Mesothelial cell of epicardium (in vitro differentiated cells): ENCODE measurements at places on chromosomes 5 and 9.

DNA sequence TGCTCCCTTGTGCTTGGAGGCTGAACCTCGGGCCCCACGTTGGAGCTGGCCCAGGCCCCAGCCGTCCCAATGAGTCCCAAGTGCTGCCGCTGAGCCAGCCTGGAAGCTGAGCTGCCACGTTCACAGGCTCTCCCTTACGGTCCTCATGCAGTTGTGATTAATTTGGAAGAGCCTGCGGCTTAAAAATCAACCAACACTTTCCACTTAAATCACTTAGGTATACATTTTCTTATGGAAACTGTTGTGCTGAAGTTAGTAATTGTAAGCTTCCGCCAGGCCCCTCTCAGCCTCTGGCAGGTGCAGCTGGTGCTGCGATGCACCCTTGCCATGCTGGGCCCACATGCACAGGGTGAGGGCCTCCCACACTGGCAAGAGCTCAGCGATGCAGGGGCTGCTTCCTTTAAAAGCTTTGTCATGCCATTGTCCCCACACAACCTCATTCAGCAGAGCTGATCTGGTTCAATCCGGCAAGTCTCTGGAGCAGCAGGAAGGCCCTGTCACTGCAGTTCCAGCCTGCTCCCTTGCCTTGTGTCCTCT, 61.0 kb downstream of the IPPK start:
- DNase-seq, result no peak

DNA sequence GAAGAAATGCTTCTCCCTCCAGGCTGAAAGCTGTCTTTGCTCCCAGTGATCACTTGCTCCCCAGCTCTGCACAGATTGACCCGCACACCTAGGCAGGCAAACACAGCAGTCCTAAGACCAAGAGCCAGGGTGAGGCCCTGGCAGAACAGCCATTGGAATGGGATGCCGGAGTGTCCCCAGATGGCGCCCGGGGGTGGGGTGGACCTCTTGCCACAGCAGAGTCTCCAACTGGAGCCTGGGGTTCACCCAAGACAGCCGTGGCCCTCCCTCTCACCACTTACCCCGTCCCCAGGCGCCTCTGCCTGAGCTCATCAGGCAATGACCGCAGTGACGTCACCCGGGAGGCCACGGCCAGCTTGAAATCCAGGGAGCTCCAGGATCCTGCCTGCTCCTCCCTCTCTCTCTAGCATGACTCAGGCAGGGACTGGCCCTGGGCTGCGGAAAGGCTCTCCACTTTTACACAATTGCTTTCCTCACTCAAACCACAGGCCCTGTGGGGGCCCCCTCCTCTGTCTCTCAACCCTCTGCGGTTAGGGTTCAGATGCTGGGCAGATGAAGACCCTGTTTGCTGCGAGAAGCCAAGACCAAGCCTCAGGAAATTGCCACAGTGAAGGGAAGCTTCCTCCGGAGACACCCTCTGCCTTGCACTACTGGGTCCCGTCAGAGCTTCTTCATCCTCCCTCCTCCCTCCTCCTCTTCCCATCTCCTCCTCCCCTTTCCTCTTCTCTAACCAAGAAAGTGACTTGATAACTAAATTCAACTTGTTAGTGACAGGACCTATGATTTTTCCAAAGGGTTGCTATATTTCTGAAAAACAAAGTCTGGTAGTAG, 24.3 kb upstream of the PTGES start:
- DNase-seq, result peak; percentile 83

DNA sequence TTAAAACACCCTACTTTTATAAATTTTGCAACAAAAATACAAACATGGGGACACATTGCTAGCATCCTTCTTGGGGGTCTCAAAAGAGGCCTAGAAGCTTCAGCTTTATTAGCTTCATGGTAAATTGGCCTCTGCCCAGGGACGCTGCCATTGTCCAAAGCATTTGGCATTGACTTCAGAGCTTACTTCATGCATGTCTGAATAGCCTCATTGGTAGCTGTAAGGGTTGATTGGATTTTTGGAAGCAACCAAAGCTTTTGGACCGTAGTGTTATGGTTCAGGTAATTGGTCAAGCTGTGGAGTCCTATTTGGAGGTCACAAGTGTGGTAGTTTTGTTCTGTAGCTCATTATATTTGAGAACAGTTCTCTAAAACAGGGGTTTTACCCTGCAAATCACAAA, 411.7 kb upstream of the SLC24A2 start:
- no peak for DNase-seq

DNA sequence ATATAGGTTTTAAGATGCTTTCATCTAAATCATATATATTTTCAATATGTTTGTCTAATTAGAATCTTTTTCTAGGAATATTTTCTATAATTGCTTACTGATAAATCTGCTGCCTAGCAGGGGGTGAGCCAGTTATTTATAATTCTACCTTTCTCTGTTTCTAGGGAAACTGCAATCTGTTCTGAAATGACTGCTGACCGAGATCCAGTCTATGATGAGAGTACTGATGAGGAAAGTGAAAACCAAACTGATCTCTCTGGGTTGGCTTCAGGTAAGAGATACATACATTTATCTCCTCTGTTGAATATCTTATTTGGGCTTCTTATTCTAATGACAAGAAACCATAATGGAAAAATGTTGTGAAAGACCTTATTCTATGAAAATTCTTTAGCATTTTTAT, 127.3 kb downstream of the XRCC4 start:
- DNase-seq, result no peak

DNA sequence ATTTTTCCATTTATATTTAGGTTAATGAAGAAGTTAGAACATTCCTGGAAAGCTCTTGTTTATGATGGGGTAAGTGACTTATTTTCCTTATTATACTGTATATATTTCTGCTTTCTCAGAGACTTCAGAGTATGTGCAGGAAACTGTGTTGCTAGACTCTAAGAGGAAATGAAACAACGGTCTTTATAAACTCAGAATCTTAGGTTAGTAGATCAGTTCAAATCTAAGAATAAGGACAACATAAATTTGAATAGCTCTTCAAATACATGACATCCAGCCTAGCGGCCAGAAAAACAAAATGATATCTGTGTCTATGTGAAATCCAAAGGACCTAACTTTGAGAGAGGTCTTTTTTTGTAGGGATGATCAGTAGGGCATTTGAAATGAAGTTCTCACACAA, 94.3 kb downstream of the PRKACG start:
- DNase-seq, result no peak

DNA sequence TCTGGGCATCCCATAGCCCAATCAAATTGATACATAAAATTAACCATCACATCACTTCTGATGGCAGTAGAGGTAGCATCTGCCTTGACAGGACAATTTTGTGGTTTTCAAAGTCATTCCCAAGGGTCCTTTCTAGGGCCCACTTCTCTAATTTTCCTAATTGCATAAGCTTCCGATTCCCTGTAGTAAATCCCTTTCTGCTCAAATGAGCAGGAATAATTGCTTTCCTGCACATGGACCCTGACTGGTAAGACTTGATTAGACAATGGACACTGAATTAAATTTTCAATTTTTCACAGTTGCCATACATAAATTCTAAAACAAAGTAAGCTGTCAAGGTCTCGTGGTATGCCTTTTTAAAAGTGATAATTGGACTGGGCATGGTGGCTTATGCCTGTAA, 22.0 kb upstream of the IL17B start:
- no peak for DNase-seq

- DNase-seq, result no peak
Measured at GRCh38 chr5:135508496-135509005, 27.2 kb downstream of the NEUROG1 start.

- DNase-seq, result no peak
Measured at GRCh38 chr9:77841739-77842386, 189.7 kb downstream of the GNAQ start.

DNA sequence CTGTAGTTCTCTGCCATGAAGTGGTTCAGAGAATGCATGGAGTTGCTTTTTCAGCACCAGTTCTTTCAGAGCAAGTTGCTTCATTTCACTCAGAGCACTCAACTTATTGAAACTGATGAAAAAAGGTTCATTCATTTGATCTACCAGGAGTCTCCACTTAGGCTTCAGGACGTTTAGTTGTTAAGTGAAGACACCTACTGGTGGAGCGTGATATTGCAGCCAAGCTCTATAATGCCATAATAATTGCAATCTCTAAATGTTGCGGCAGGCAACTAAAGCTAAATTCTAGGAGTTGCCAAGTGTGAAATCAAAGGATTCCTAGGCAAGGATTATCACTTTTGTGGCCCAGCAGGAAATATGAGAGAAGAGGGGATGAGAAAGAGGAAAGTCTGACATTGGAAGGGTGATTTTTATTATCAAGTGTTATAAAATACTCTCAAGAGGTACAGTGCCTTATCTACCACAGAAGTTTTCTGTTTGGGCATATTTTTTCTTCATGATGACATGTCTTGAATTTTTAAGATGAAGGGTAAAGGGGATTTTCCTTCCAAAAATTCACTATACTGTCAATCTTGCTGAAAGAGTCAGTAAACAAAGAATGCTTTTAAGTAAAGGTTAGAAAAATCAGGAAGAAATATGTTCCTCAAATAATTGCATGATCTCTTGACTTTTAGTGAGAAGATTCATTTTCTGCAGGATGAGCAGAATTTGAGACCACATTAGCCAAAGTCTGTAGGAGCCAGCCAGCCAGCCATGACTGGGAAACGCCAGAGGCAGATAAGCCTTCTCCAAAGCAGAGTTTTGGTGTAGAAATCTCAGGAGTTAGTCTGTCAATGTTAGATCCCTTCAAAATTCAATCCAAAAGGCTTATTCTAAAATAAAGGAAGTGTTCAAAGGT, 83.4 kb downstream of the SH3PXD2B start:
- DNase-seq, result no peak

GRCh38 chr5:117680426-117680825, 1105.8 kb upstream of the SEMA6A start:
- no peak for DNase-seq

GRCh38 chr9:121206516-121207370, 5.1 kb upstream of the RAB14 start:
- DNase-seq, result no peak

DNA sequence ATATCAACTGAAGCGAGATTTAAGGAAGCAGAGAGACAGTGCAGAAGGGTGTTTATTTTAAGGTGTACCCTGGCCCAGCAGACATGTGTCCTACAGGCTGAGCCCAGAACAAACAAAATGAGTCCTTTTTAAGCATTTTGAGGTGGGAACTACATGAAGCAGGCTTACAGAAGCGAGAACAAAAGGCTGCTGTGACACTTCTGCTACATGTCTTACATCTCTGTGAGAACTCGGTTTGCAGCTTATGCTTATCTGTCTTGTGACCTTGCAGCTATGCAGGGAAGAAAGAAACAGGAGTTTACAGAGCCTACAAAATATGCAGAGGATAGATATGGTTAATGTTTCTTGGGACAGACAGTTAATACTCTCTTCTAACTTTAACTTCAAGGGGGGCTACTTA, 295.9 kb downstream of the CEMIP2 start:
- no peak for DNase-seq

GRCh38 chr9:82090046-82090445, 101.5 kb downstream of the SPATA31D1 start:
- no peak for DNase-seq

DNA sequence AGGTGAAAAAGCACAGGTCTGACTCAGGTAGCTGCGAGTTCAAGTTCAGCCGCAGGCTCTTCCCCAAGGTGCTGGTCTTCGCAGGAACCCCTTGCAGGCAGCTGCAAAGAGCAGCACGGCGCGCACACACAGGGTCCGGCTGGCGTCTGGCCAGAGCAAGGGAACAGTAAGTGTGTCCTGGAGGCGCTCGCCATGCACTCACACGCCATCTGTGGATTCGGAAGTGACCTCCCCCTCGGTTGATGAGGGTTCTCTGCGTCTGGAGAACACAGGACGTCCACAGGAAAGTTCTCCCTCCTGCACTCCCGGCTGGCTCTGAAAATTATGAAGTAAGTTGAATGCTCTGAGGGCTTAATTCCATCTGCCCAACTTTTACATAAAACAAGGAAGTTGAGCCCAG, 14.0 kb upstream of the EGFL7 start:
- no peak for DNase-seq

GRCh38 chr9:71821405-71821804, 53.1 kb upstream of the CEMIP2 start:
- no peak for DNase-seq

DNA sequence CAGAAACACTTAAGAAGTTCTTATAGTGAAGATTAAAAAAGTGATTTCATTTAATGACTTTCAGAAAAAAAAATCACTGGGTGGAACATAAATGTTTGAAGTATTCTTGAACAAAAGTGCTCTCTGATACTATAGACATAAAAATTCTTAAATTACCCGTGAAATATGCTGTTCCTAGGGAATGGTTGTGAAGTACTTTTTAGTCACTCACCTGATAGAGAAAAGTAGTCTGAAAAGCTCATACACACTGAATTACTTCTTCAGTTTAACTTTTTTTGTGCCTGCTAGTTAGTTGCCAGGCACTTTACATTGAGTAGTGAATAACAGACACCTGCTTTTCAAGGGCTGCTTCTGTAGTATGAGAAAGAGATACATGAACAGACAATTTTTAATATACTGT, 78.0 kb downstream of the SH3GL2 start:
- DNase-seq, result no peak

DNA sequence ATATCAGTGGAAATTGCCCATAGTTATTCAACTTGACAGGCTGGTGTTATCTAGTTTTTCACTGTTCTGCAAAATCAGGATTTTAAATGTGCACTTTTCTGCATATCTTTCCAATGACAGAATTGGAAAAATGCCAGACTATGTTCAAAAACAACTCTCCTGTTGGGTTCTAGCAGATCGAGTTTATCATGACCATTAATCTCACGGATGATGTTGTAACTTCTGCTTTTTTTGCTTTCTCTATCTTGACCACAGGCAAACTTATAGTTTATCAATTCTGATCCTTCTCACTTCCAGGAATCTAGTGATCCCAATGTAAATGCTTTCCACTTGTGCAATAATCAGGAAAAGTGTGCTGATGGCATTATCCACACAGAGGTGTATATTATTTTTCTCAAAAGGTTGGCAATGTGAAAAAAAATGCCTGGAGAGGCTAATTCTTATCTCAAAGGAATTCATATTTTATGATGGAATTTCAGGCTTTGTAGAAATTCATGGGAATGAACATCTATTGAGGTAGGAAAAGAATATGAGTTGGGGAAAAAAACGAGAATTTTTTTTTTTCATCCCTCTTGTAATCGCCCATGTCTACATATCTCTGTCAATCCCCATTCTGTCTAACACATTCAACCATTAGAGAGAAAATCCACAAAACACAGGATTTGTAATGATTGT, 73.6 kb upstream of the DAB2 start:
- no peak for DNase-seq

DNA sequence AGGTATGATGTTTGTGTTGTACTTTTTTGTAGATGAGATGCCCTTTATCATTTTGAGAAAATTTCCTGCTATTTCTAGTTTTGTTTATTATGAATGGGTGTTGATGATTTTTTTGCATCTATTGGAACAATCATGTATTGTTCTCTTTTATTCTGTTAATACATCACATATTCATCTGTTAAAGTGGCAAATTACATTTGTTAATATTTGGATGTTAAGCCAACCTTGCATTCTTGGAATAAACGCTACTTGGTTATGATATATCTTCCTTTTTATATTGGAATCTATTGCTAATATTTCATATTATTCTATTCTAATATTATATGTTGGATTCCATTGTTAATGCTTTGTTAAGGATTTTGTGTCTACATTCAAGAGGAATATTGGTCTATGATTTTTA, 24.6 kb upstream of the BNIP1 start:
- DNase-seq, result no peak

GRCh38 chr9:99118782-99119466, 14.0 kb downstream of the TGFBR1 start:
- DNase-seq, result no peak
